ENCODE measurements at places on chromosomes 12 and 14.

DNA sequence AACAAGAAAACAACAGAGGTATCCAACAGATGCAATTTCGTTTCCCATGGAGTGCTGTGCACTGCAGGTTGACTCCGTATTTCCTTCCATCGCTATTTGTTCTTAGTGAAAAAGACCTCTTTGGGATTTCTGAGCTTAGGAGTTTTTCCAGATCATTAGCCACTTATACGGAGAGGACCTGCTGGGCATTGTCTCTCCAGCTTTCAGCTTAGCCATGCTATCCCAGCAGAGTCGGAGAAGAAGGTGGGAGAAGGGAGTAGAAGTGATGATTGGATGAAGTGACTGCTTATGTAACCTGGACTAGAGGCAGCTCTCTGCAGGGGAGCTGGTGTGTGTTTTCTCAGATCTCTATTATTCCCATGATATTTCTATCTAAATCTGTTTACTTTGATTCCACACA is 737.7 kb downstream of the DIO2 start:
- DNase-seq = no peak

DNA sequence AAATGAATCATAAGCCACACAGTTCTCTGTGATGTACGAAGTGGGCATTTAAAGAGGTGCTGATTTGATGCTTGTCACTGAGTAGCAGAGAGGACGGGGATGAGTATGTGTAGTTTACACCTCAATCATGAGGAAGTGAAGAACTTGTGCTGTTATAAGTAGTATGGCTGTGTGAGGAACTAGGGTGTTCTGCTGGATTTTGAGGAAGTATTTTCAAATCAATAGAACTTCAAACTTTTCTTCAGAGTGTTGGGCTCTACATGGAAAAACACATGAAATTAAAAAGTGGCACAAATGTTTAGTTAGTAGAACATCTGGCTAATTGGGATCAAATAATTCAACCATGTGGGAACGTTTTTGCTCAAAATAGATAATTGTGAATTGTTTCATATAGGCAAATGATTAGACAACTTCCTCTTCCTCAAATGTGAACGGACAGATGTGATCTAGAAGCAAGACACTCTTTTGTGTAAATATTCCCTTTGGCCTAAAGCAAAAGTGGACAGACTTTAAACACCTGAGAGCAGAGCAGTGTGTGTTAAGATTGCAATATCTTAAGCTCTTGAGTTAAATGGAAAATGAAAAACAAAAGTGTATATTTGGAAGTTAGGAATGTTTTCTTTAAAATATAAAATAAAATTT is 168.5 kb downstream of the NAV3 start:
- no peak for DNase-seq

DNA sequence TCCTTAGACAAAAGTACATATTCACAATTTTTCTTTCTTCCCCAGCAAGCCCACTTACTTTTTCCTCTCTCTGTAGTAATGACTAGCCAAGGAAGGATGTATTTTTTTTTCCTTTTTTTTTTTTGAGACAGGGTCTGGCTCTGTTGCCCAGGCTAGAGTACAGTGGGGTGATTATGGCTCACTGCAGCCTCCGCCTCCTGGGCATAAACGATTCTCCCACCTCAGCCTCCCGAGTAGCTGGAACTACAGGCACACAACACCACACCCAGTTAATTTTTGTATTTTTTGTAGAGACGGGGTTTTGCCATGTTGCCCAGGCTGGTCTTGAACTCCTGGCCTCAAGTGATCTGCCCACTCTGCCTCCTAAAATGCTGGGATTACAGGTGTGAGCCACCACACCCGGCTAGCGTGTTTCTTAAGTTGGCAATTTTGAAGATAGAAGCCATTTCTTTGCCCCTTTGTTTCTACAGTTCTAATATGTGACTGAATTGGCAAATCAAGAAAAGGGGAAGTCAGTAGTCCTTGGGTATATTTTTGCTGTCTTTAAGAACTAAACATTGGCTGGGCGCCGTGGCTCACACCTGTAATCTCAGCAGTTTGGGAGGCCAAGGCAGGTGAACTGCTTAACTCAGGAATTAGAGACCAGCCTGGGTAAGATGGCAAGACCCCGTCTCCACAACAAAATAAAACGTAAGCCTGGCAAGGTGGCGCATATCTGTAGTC is 3.2 kb upstream of the NACA start:
- no peak for DNase-seq

- peak; percentile 34 for DNase-seq
Observed at GRCh38 chr12:132506328-132507160, 16.6 kb downstream of the FBRSL1 start.

GRCh38 chr14:93091666-93092065 is 24.1 kb downstream of the ITPK1 start:
- DNase-seq = no peak

GRCh38 chr12:34377243-34378035 is 355.1 kb downstream of the ALG10 start:
- DNase-seq = no peak

DNA sequence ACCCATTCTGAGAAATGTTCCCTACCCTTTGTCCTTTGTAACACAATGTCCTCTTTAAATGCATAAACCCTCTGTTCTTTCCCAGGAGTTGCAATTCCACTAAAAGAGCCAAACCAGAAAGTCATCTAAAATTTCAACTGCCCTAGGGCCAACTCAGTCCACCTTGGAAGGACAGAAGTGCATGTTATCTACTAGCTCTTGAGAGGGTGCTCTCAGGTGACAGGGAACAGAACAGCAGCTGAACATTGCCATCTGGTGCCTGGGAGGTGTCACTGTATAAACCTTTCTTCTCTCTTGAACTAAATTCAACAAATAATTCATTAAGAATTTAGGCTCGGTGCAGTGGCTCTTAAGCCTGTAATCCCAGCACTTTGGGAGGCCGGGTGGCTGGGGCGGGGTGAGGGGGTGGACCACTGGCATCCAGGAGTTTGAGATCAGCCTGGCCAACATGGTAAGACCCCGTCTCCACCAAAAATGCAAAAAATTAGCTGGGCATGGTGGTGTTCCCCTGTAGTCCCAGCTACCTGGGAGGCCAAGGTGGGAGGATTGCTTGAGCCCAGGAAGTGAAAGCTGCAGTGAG is 10.3 kb upstream of the FERMT2 start:
- DNase-seq = no peak
